ENCODE measurements at places on chromosomes 1 and 21.

DNA sequence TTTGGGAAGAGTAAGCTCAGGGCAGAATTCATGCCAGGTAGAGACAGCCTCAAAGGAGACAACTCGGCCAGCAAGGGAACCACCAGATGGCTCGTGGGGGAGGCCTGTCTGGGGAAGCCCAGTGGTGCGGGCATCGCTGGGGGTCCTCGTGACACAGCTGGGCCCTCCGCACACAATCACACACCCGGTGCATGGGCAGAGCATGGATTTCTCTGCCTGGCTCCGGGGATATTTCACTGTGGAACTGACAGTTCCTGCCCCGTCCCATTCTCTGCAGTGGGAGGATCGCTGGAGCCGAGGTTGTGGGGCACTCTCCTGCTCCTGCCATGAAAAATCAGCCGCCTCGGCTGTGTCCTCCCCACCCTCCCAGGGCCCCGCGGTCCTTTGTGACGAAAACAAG lies 108.0 kb downstream of the CRYAA start:
- no peak for DNase-seq

DNA sequence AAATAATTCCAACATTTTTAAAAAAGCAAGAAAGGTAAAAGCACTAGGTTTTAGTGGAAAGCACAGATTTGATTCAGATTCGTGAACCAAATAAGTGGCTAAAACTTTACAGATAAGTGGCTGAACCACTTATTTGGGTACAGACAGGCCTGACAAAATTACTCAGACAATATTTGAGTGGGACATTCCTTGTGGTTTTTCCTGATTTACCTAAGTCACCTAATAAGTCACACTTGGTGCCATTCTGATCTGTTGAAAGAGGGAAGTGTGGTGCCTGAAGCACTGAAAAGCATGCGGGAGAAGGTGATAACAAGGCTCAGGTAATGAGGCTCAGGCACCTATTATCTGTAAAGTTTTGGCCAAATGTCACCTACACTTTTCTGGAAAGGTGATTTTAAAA lies 81.6 kb upstream of the CD55 start:
- no peak for DNase-seq

DNA sequence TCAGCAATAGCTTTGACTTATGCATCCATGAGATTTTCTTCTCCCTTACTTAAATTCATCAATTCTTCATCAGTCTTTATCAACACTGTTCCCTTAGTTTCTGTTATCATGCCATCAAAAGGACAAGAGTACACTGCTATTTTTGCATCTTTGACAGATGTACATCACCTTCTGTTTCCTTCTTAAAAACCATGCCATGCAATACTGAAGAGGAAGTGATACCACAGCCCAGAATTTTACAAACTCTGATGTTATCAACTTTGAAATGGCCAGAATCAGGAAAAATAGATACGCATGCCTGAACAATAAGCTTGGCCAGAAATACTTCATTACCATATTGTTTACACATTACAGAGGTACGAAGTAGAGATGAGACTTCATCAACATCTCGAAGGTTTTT lies 21.1 kb downstream of the FMO5 start:
- DNase-seq: no peak

DNA sequence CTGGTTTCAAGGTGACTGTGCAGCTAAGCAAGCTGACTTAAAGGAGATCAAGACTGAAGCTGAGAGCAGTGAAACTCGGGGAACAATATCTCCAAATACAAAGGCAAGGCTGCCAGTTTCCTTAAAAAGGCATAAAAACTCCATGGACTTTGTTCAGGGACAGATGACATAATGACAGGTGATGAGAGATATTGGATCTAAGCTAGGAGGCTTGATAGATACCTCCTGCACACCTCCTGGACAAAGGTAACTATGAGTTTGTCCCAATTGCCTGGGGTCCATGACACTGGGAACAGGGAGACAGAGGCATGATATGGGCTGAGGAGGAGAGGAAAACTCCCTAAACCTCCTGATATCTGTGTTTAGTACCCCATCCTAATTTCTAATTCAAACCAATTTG lies 55.2 kb downstream of the PRKAB2 start:
- DNase-seq: no peak

- DNase-seq: no peak
Measured at GRCh38 chr21:25176637-25177412, 430.5 kb downstream of the MRPL39 start.

- no peak for DNase-seq
Measured at GRCh38 chr1:27122652-27123051, 32.3 kb downstream of the SLC9A1 start.

DNA sequence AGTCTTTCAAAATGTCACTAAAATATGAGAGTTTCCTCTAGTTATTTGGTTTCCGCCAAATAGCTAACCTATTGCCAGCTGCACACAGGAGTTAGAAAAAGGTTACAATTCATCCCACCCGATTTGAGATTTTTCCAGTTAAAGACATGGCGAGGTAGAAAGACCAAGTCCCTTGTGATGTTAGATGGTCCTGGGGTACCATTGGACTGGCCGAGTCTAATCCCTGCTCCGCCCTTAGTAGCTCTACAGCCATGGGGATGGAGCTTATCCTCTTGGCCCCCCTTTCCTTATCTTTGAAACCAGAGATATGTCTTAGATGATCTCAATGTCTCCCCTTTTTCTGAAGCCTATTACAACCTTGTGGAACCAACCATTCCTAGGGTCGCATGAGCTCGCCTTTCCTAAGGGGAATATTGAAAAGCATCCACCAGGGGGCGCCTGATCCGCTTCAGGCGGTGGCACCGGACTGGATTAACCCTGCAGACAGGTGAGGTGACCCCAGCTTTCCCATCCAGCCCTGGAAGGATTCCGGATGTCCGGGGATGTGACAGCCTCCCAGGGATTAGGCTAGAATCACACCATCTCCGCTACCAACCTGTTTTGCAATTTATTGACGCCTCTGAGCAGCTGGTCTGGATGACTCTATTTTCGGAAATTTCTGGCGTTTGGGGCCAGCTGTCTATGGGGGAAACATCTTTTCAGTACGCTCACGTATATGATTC lies 68.3 kb upstream of the SIM2 start:
- DNase-seq: peak; percentile 45

- no peak for DNase-seq
Measured at GRCh38 chr1:239418681-239419080, 32.3 kb downstream of the CHRM3 start.

DNA sequence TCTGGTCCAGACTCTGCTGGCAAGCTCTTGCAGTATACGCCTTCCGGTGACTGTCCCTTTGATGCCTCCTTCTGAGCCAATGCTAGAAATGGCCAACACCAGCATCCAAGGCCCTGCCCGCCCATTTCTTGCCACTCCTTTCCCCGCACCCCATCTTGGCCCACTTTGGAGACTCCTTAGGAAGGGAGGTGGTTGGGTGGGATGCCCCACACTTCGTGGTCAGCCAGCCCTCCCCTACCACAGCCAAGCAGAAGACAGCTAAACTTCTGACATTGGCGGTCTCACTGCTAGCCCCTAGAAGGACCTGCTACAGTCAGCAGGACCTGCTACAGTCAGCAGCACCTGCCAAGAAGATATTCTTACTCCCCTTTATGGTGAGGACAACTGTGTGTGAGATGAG lies 73.5 kb upstream of the CLDN14 start:
- DNase-seq: no peak

GRCh38 chr1:27598902-27599528 lies 4.9 kb downstream of the AHDC1 start:
- peak; percentile 49 for DNase-seq

DNA sequence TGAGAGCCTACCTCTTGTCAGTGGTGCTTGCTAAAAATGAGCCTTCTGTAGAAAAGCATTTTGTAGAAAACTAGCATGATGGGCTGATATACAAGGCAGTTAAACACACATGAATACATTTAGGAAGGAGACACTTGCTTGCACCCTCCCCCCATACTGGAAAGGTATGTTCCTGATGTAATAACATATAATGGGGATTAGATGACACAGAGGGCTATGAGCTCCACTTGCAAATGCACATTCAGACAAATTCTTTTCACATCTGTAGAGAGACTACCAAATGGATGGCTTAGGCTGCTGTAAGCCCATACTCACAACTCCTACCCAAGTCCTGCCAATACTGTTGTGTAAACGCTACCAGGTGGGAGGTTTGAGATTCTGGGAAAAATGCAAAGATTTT lies 634.0 kb downstream of the SMYD3 start:
- DNase-seq: no peak

DNA sequence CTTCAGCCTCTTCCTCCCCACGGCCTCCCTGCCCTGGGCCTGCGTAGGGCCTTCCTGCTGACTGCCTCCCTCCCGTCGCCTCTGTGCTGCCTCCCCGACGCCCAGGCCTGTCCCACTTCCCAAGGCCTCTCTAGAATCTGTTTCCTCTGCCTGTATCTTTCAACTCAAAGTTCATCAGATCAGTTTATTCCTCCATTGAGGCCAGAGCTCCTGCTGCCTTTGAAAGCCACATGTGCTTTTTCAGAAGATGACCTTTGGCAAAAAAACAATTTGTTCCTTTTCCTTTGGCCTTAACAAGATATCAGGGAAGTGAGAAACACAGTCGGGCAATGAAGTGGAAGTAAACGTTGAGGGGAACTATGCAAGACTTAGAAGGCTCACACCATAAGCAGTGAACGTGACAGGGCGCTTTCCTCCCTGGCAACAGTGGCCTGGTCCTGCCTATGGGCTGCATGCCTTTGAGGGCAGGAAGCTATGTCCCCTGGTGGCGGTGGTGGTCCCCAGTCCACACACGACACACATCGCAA lies 85.9 kb downstream of the PSMG1 start:
- DNase-seq: no peak

- no peak for DNase-seq
Measured at GRCh38 chr1:99766378-99766800, at the start of gene FRRS1. Gene FRRS1, minus strand, starts transcription at chr1:99766635. Its CDS starts 17,867 bp downstream, at chr1:99748768.

DNA sequence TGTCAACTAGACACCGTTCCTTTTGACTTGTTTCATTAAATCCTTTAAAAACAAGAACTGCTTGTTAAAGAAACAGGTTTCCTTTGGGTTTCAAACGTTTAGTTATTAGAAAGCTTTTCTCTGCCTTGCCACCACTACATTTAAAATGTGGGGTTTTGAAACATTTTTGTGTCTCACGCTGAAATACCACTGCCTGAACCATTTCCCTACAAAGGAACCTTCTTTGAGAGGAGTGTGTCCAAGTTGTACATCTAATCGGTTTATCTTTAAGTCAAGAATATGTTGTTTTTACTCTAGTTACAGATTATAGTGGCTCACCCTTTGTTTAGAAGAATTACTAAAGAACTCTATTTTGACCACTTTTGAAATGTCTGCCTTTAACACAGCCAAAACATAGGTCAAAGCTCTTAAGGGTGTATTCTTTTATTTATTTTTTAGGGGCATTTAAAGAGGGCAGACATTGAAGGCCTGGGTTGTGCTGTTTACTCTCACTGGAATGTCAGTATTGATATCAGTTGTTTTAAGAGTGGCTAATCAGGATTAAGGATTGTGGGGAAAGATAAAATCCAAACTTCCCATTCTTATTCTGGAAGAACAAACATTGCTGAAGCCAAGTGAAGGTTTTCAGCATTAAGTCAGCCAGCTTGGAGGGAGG lies 143.4 kb downstream of the GALNT2 start:
- DNase-seq: no peak

DNA sequence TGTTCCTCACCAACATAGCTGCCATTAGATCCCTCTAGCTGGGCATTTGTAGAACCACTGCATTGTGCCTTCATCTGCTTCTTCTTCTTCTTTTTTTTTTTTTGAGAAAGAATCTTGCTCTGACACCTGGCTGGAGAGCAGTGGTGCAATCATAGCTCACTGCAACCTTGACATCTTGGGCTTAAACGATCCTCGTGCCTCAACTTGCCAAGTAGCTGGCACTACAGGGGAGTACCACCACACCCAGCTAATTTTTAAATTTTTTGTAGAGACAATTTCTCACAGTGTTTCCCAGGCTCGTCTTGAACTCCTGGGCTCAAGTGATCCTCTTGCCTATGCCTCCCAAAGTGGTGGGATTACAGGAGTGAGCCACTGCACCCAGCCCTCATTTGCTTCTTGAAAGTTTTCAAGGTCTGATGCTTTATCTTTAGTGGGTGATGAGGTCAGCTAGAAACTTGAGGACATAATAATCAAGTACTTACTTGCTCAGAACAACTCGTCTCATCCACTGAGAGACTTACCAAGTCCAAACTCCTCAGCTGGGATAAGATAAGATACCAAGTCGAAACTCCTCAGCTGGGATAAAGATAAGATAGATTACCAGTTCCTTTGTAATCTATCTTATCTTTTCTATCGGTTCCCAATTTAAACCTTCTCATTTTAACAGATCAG lies 71.5 kb downstream of the MACF1 start:
- no peak for DNase-seq

GRCh38 chr1:114503916-114504422 lies 7.0 kb downstream of the TRIM33 start:
- DNase-seq: no peak

DNA sequence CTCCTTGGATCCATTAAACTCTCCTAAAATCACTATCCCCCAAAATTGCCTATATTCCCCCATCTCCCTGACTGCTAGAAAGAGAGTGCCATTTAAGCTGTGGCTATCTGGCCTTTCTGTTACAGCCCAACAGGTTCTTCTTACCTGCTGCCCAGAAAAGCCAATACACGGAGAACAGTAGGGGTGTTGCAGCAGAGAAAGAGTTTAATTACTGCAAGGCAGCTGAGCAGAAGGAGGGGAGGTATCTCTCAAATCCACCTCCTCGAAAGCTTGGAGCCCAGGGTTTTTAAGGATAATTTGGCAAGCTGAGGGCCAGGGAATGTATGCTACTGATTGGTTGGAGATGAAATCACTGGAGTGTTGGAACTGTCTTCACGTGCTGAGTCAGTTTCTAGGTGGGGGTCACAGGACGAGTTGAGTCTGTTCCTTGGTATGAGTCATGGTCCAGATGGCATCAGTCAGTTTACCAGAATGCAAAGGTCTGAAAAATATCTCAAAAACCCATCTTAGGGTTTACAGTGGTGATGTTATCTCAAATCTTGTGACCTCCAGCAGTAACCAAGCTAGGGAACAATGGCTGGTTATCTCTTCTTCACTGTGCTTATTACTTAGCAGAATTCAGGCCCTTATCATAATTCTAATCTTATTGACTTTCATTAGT lies 89.8 kb downstream of the SMYD3 start:
- no peak for DNase-seq

GRCh38 chr1:164743976-164744375 lies 185.0 kb downstream of the PBX1 start:
- no peak for DNase-seq

DNA sequence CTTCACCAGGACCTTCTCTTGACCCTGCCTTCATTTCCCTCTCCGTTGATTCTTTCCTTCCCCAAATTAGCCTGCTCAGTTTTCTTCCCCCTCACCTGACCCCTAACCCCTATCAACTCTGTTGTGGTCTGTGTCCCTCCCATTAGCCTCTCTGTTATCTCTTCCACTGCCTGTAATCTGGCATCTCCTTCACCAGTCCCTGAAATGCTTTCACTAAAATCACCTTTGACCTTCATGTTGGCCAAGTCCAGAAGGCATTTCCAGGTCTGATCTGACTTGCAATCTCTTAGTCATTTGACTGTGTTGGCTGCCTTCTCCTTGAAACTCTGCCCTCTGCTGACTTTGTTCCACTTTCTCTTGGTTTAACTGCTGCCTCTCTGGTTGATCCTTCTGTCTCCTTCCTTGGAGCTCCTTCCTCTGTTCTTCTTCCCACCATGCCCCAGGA lies 28.2 kb downstream of the ATP8B2 start:
- DNase-seq: no peak
